ENCODE measurements at places on chromosomes 16 and 17. TPM values are rescaled to one million over a fixed set of nuclear protein-coding genes. Genes with fewer than 3 reads are reported as not detected.

Gene EXOC3L1
- 10.2 TPM for polyA plus RNA-seq

Gene KRT31
- polyA plus RNA-seq, result not detected

Gene AANAT
- not detected for polyA plus RNA-seq

Gene EVPLL
- polyA plus RNA-seq, result not detected

Gene GCGR
- polyA plus RNA-seq, result not detected

Gene PSMD11
- 59.4 TPM for polyA plus RNA-seq

Gene ADAMTS18
- polyA plus RNA-seq, result 11.7 TPM

Gene TMEM100
- polyA plus RNA-seq, result not detected

Gene CD300A
- polyA plus RNA-seq, result not detected

Gene LGALS9
- 83.3 TPM for polyA plus RNA-seq

Gene MT1G
- polyA plus RNA-seq, result 0.53 TPM

Gene FA2H
- polyA plus RNA-seq, result not detected

Gene LITAFD
- polyA plus RNA-seq, result not detected

Gene IRX6
- polyA plus RNA-seq, result not detected

DNA sequence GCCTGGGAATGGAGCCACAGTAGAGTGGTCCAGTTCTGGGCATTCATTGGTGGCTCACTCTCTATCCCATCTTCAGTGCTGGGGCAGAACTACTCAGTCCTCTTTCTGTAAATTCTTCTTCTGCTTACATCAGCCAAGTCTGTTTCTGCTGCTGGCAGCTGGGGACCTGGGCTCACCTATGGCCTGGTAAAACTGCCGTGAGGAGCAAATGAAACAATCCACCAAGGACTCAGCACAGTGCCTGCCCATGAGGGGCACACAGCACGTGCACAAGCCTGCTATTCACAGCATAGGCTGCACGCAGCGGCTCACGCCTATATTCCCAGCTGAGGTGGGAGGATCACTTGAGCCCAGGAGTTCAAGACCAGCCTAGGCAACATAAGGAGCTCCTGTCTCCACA lies 30.9 kb upstream of the SNN start:
- no peak for DNase-seq

GRCh38 chr16:12927591-12927990 lies 26.2 kb downstream of the SHISA9 start:
- no peak for DNase-seq

GRCh38 chr16:13864689-13865088 lies 55.3 kb upstream of the ERCC4 start:
- DNase-seq, result no peak

DNA sequence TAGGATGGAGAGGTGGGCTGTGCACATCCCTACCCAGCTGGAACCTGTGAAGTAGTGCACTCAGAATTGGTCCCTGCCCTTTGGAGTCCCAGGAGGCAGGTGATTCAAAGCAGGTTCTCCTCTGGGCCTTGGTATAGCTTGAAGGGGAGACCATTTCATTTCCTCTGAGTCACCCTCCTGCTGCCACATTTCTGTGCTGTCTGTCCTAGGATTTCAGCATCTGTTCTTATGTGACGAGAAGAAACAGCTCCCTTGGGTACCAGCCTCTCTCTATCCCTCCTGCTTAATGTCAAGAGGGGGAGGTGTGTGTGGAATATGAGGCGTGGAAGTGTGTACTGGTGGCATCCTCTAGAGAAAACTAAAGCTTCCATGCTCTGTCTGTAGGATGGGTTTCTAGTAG lies 5.0 kb upstream of the NFE2L1 start:
- no peak for DNase-seq

DNA sequence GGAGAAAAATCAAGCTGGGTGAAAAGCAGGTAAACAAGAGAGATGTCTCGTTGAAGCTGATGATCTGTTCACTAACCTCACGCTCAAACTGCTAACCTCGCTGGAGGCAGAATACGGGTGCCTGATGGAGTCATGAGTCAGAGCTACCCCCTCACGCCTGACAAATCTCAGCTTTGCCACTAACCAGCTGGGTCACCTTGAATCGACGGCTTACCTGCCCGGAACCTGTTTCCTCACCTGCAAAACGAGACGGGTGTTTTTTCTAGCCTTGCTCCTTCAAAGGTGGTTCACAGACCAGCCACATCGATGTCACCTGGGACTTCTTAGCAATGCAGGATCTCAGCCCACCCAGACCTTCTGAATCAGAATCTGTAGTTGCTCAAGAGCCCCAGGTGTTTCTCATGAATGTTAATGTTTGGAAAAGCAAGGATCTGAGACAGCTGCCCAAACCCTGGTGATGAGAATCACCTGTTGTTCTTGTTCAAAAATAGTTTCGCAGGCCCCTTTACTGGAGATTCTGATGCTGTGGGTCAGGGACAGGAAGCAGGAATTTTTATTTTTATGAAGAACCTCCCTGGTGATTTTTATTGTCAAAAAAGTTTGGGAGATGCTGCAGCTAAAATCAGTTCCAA lies 56.9 kb downstream of the MARCHF10 start:
- no peak for DNase-seq

DNA sequence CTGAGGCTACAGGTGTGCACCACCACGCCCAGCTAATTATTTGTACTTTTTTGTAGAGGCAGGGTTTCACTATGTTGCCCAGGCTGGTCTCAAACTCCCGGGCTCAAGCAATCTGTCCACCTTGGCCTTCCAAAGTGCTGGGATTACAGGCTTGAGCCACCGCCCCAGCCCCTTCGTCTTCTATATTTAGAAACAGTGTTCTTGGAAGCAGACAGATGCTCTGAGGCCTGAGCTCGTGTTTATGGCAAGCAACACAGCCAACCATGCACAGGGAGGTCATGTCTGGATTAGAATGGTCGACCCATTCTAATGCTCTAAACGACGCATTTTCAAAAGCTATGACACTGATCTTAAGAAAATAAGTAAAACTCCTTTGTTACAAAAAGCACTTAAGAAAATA lies 16.6 kb downstream of the TMEM204 start:
- DNase-seq, result no peak

DNA sequence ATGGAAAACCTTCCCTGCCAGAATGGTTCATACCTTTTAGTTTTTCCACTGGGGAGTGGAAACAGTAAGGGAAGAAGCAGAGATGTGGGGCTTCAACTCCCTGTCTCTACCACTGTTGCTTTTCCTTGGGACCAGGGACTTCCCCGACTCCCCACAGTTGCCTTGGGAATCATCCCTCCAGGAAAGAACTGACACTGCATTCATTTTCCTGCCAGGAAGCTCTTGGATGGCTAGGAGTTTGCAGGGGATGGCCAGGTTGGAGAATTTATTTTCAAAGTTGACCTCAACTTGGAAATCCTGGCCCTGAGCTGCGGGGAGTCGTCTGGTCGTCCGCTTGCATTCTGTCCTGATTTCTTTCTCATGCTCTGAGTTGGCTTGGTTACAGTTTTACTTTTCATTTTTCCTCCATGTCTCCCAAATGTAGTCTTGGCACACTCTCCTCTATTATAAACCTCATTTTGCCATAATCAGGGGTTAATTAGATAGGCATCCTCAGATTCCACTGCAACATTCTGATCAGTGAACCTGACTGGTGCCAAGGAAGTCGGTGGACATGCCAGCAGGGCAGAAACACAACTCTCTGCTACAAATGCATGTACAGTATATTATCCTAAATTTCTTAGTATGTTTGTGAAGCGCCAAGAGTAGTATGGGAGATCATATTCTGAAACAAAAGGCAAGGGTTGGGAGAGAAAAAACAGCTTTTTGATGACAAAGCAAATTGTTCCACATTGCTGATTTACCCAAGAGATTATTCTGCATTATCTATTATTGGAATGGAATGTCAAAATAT lies 220.5 kb upstream of the XYLT1 start:
- no peak for DNase-seq

GRCh38 chr16:2075631-2076030 lies 27.8 kb downstream of the TSC2 start:
- no peak for DNase-seq

- no peak for DNase-seq
These were observed 392.1 kb upstream of the SALL1 start for GRCh38 chr16:51542981-51543815.

DNA sequence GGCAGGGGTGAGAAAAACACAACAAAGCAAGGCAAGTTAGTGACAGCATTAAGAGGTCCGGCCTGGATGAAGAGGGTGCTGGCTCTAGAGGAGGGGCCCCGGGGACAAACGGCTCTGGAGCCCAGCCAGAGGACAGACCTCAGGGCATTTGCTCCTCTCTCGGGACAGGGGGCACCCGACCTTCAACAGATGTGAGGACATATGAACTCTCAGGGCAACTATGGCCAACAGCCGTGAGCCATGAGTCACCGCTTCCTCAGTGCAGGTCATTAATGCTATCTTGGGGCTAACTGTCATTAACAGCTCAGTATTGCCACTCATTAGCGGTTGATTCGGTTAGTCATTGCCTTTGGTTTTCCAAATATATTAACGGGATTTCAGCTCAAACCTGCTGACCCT lies 9.7 kb upstream of the ARL5C start:
- DNase-seq, result no peak

DNA sequence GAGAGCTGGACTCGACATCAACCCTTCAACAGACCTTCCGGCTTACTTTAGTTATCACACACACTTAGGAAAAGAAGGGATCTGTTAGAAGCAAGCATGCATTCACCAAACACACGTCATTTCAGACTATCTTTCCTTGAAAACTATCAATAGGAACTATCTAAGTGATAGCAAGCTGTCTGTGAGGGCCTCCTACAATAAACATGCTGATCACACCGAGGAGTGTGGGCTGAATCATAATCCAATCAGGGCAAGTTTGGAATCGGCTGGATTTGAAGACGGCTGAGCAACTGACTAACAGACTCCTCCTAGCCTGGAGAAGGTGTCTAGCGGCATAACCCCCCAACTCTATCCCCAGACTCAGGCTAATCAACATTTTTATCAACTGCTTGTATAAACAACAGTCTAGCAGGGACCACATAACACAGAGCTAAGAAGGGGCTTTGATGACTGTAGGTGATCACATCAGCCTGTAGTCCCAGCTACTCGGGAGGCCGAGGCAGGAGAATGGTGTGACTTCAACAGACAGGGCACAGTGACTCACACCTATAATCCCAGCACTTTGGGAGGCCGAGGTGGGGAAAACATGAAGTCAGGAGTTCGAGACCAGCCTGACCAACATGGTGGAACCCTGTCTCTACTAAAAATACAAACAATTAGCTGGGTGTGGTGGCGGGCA lies 14.1 kb downstream of the NXN start:
- DNase-seq, result peak; percentile 19

DNA sequence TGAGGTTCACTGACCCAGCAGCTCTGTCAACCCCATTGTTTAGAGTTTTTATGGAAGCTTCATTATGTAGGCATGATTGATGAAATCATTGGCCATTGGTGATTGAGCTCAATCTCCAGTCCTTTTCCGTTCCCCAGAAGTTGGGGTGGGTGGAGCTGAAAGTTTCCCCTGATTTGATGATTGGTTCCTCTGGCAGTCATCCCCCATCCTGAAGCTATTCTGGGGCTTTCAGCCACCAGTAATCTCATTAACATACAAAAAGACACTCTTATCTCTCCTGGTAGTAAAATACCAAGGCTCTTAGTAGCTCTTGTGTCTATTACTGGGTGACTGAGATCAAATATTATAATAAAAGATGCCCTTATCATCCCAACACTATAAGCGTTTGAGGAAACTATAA lies 67.1 kb downstream of the TANC2 start:
- no peak for DNase-seq

- no peak for DNase-seq
These were observed 109.0 kb downstream of the USP31 start for GRCh38 chr16:23040246-23040645.

DNA sequence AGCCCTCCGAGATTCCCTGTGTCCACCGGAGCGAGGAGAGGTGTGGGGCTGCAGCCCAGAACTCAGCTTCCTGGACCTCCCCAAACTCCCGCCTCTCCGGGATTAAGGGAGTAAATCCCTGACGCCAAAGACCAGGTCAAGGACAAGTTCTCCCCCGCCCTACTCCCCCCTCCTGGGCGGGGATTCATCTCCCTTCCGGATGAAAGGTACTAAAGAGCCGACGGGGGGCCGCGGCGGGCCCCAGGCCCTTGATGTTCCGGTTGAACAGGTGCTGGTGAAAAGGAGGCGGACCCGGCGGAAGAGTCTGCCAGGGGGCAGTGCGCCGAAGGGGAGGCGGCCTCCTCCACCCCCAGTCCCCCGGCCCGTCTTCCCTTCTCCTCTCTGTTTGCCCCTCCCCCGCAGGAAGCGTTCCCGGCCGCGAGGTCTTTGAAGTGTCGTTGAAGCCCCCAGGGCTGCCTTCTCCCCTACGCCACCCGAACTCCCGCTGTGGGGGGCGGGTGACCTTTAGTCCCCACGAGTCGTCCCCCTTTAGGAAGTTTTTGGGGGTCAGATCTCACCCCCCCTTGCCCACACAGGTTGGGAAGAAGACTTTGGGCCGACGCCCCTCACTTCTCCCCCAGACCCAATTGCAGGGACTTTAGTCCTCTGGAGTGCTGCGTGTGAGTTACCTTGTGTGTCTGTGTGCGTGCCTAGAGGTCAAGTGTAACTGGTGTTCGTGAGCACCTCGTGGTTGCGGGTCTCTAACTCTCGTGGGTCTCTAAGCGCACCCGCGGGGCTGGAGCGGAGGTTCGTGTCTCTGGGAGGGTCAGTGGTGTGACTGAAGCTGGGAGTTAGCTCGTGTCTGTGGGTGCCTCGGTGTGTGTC lies 1.1 kb upstream of the MLLT6 start:
- peak; percentile 21 for DNase-seq

- DNase-seq, result no peak
These were observed 16.8 kb downstream of the SMCR8 start for GRCh38 chr17:18331879-18332278.

DNA sequence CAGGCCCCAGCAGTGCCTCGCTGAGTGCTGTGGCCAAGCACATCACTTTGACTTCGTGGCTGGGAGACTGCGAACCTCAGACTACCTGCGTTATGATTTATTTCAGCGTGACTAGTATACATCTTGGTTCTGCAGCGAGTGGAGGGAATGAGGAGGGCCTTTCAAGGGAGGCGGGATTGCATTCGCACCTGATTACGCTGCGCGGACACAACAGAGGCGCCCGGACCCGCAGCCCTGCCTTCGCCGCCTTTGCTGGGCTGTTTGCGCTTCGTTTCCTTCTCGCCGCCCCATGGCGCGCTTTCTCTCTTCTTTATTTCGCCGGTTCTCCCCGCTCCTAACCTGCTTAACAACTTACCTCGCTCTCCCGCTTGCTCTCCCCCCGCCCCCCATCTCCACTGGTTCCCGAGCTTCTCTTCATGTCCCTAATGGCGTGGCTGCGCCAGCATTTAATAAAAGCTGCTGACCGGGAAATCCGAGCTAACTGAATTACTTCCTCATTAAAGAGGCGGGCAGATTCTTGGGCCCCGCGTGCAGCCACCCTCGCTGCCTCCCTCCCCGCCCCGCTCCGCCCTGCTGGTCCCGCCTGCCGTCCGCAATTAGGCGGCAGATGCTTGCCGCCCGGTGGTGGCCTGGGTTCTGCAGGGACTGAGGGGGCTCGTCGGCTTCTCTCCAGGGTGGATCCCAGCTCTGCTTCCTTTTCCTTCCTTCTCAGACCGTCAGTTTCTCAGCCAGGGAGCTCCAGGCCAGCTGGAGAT lies 257.6 kb upstream of the SDK2 start:
- DNase-seq, result no peak

- DNase-seq, result no peak
These were observed 56.1 kb downstream of the ENGASE start for GRCh38 chr17:79130536-79131273.

- DNase-seq, result no peak
These were observed 380.0 kb upstream of the XYLT1 start for GRCh38 chr16:17850581-17851250.

Data from endothelial cell of umbilical vein (primary cell).